NCI-H345 (cell line): ENCODE measurements at places on chromosomes 12 and 14.

DNA sequence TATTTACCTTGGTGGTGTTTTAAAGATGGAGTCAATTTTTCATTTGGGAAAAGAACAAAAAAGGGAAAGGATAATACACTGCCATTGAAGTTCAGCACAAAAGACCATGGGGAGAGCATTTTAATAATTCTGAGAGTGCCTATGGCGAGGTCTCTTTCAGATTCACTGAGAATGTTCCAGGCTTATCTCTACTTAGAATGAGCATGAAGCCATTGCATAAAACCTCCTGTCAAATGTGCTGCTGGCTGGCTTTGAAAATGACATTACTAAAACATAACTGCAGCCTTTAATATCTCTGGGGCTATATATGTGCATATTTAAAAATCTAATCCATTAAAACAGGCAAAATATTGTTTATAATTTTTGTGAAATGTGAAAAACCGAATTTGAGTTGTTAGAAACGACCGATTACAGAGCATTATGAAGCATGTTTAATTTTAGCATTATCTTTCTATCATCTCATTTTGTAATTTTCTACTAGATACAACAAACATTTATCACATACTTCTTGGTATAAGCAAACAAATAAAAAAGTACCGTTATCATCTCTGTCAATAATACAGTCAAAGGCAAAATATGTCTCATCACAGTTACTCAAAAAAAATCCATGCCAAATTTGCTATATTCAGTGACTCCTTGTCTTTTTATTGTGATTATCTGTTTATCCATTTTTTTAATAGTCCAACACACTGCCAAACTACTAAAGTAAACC is 45.7 kb upstream of the YARS2 start:
- no peak for DNase-seq

- no peak for DNase-seq
Observed at GRCh38 chr12:44873898-44874297, 2.2 kb downstream of the NELL2 start.

- DNase-seq = peak; percentile 44
Observed at GRCh38 chr12:8681129-8681884, 16.5 kb upstream of the RIMKLB start.

- DNase-seq = no peak
Observed at GRCh38 chr12:45622210-45622937, 107.1 kb upstream of the ARID2 start.

- peak; percentile 39 for DNase-seq
Observed at GRCh38 chr12:108696111-108696995, 35.0 kb downstream of the CORO1C start.

- no peak for DNase-seq
Observed at GRCh38 chr14:95207475-95208233, 50.3 kb upstream of the DICER1 start.

DNA sequence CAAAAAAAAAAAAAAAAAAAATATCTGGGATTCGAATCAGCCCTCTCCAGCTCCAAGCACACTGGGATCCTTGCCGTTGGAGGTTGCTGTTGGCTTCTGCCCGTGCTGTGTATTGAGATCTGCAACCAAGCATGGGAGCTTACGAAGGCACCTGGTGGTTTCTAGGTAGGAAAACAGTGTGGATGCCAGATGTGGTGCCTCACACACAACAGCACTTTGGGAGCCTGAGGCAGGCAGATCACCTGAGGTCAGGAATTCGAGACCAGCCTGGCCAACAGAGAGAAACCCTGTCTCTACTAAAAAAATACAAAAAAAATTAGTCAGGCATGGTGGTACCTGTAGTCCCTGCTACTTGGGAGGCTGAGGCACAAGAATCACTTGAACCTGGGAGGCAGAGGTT is 47.4 kb downstream of the ATF7 start:
- no peak for DNase-seq

- peak; percentile 83 for DNase-seq
Observed at GRCh38 chr12:4441355-4442335, 4.0 kb downstream of the FGF6 start.

DNA sequence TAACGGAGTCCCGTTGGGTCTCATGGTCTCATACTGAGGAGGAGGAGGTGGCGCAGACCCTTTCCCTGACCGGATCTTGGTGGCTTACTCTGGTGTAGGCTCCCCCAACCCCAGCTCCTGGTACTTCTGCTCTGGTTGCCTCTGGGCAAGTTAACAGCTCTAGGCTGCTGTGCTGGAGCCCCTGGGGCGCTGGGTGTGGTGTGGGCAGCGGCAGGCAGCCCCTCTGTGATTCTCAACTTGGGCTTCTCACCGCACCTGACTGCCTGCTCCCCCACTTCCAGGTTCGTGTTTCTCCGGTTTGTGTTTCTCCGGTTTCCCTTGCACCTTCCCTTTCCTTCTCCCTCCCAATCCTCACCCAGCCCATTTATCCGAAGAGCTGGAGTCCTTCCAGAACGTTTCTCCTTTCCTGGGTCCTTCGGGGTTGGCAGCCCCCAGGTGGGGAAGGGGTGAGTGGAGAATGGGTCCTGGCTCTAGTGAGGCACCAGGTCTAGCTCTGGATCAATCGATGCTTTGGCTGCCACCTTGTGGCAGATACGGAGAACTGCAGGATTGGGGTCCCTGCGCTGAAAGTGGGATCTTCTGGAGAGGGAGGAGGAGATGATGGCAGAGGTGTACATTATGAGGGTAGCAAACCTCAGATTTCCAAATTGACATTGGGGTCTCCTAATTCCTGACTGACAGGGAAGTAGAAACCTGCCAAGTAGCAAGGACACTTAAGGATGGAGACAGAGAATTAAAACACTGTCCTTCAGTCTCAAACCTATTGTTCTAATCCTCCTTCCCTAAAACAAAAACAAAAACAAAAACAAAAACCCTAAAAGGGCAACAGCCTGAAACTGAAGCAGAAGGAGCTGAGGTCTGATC is 8.3 kb downstream of the CISTR start:
- DNase-seq = peak; percentile 70

GRCh38 chr14:85316701-85317410 is 213.1 kb upstream of the FLRT2 start:
- DNase-seq = no peak

- peak; percentile 87 for DNase-seq
Observed at GRCh38 chr14:68548194-68549076, 244.4 kb downstream of the ZFP36L1 start.

- DNase-seq = no peak
Observed at GRCh38 chr14:73795974-73796373, 55.7 kb upstream of the PTGR2 start.

GRCh38 chr14:100755649-100756048 is 29.0 kb downstream of the DLK1 start:
- no peak for DNase-seq

DNA sequence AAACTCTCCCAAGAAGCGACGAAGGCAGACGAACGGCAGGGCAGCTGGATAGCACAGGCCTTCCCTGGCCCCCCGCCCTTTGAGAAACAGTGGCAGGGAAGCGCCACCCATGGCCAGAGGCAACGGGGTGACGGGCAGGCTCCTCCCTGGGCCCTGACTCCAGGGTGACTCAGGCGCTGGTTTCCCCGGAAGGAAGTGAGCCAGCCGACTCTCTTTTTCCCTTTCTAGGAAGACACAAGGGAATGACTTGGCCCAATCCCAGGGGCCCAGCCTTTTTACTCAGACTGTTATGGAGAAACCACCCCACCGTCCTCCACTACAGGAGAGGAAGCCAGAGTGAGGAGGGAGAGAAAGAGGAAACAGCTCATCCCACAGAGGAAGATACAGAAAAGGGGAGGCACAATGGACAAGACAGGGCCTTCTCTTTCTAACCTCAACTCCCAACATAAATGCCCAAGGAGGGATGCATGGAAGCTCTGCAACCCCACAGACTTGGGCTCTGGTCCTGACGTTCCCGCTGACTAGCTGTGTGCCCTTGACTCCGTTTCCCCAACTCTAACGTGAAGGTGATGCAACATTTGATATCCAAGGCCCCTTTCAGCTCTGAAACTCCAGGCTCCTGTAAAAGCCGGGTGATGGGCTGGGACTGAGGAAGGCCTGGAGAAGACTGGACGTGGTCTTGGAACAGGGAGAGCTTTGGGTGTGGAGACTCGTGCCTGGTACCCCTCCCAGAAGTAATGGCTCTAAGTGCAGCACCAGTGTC is 27.9 kb downstream of the ACTN1 start:
- DNase-seq = no peak

DNA sequence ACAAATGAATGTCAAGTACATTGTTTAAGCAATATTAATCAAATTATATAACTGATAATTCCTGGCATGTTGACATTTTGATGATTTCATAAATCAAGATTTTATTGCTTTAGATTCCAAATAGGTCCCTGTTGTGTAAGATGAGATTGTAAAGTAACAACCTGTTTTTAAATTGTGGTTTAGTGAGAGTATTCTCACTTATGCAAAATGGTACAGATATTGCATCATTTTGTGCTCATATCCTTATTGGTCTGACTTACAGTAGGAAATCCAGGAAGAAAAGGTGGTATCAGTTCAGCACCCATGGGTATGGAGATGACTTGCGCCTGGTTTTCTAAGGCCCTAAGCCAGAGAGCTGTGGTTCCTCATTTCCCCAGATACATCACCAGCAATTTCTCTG is 165.5 kb downstream of the KIF21A start:
- DNase-seq = no peak

- no peak for DNase-seq
Observed at GRCh38 chr14:94025720-94026119, 420 bp upstream of the OTUB2 start.

GRCh38 chr12:80272387-80272915 is 171.6 kb upstream of the PTPRQ start:
- peak; percentile 1 for DNase-seq

GRCh38 chr12:114163771-114164170 is 197.6 kb upstream of the RBM19 start:
- DNase-seq = no peak

GRCh38 chr14:38107216-38107631 is 100.5 kb upstream of the SSTR1 start:
- no peak for DNase-seq

DNA sequence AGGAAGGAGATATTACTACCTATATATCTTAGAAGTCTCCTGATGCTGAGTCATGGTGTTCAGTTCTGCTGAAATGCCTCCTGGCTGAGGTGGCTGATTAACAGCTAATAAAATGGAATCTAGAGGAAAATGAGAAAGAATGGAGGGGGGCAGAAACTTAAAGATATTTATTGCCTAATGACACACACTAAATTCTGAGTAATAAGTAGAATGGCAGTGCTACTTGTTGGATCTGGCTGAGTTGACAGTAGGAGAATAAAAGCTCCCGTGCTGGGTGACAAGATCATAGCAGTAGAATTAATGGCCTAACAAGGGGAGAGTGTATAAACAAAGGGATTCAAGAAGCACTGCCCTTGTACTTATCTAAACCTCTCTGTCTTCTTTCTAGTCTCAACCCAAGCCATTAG is 137.5 kb downstream of the CNTN1 start:
- no peak for DNase-seq

GRCh38 chr12:53065975-53066931 is 12.9 kb downstream of the SPRYD3 start:
- DNase-seq = peak; percentile 69

DNA sequence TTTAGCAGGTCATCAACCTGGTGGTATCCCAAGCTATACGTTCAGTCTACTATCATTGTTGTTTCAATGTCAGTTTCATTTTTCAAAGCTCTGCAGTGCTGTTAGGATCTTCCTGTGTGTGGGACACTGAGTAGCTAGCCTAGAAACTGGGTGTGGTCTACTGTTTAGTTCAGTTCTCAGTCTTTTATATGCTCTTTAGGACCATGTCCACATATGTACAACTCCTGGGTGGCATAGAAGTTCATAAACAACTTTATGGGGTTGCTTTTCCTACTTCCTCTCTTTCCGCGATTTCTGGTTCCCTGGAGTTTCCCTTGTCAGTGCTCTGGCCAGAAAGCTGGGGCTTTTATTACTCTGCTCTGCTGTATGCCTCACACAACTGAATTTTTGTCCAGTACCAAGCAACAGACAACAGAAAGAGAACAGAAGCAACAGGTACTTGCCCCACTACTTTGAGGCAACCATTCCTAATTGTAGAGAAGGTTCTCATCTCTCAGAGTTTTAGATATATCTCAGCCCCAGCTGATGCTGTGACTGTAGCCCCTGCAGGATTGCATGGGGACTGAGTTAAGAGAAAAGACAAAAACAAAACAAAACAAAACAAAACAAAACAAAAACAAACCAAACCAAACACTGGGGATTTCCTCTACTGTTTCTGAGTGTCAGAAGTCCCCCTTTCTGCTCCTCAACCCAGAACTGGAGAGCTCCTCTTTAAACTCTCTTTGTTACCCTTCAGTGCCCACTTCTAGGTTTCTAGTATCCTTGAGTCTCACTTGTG is 30.3 kb downstream of the MIS18BP1 start:
- DNase-seq = no peak
